ENCODE measurements at places on chromosomes 16 and 17.

DNA sequence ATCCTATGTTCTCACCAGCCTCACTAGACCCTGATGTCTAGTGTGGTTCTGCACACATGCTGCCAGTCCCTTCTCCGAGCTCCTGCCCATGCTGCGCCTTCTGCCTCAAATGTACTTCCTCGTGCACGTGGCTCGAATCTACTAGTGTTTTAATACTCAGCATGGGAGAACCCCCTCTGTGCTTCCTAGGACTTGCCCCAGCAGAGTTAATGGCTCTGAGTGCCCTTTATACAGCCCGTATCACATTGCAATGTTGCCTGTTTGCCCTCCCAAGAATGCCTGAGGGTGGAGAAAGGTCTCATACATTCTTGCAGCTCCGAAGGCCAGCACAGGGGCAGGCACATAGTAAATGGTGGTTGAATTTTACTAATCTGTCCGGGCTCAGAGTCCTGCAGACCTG is 190.8 kb upstream of the NLRP1 start:
- no peak for DNase-seq

GRCh38 chr17:5527601-5528250 is 41.4 kb downstream of the MIS12 start:
- no peak for DNase-seq

GRCh38 chr16:30562021-30562420 is 3.8 kb upstream of the ZNF764 start:
- no peak for DNase-seq

GRCh38 chr16:87418644-87419043 is 26.5 kb downstream of the MAP1LC3B start:
- DNase-seq, result no peak

- no peak for DNase-seq
Measured at GRCh38 chr17:40722241-40722640, 18.7 kb upstream of the KRT24 start.

- no peak for DNase-seq
Measured at GRCh38 chr17:41792845-41793783, 6.6 kb upstream of the JUP start.

DNA sequence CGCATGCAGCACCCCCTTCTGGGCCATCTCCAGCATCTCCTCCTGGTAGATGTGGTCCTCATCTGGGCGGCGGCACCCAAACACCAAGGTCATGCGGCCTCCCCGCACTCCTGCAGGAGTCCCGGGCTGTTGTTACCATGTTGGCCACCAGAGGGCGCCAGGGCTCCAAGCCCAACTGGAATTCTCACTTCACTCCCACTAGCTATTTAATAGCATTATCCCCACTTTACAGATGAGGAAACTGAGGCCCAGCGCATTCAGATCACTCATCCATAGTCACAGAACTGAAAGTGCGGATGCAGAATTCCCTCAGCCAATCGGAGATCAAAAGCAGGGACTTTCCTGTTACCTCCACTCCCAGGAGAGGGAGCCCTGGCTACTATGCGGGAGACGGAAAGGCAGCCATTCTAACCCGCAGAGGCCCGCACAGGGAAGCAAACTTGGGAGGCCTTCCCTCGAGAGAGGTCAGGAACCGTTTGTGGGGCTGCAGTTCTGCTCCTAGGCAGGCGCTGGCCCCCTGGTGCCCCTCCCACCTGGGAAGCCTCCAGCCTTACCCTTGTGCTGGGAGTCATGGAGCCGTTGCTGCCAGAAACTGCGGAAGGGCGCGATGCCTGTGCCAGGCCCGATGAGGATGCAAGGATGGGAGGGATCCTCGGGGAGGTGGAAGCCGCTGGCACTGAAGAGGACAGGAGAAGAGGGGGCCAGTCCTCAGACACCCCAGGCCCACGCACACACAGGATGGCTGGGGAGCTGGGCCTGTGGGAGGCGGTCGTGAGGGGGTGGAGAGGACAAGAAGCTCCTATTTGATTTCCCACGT is 40.1 kb downstream of the NOS2 start:
- DNase-seq, result peak; percentile 70

- no peak for DNase-seq
Measured at GRCh38 chr16:66594739-66595138, 9.8 kb upstream of the CMTM3 start.

GRCh38 chr16:76835339-76835738 is 355.7 kb upstream of the MON1B start:
- DNase-seq, result no peak

- peak; percentile 56 for DNase-seq
Measured at GRCh38 chr17:49260011-49260816, 29.6 kb upstream of the PHOSPHO1 start.

DNA sequence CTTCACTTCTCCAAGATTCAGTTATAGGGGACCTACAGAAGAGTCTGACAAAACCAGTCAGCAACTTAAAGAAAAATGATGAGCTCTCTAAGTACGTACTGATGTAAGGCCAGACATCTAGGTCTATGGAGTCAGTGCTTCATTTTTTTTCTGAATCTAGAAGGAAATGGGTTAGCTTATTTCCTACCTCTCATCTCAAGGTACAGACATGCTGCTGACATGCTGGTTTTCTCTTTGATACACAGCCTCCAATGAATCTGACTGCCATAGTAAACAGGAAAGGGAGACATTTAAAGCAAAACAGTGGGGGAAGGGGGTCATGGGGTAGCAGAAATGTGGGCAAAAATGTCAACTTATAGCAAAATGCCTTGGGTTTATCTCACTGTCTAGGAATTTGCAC is 16.4 kb downstream of the CDR2 start:
- DNase-seq, result no peak

GRCh38 chr16:89582614-89583196 is 7.1 kb downstream of the CPNE7 start:
- DNase-seq, result no peak

GRCh38 chr16:73032541-73033270 is 15.2 kb downstream of the ZFHX3 start:
- no peak for DNase-seq

DNA sequence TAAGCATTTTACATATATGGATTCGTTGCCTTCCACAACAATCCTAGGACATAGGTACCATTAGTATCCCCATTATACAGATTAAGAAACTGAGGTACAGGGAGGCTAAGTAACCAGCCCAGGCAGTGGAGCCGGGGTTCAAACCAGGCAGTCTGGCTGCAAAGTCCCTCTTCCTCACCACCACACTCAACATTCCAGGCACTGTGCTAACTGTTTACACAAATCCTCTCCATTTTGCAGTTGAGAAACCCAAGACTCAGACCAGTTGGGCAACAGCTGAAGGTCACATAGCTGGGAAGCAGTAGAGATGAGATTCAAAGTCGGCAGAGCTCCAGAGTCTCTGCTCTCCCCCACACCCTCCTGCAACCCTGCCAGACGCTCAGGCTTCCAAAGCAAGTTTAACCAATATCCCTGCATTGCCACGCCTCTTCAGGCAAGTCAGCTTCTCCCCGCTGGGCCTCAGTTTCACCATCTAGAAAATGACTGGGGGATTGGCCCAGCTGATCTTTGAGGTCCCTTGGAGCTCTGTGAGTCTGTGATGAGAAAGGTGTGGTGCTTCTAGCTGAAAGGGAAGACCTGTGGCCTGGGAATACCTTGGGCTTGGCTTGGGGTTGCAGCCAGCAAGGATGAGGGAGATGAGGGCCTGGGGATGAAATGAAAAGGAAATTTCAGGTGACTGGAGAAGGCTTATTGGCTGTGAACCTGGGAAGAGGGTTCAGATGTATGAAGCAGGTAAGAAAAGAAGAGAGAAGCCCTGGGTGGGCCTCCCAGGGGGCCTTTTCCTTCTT is 14.0 kb downstream of the CCR7 start:
- no peak for DNase-seq

DNA sequence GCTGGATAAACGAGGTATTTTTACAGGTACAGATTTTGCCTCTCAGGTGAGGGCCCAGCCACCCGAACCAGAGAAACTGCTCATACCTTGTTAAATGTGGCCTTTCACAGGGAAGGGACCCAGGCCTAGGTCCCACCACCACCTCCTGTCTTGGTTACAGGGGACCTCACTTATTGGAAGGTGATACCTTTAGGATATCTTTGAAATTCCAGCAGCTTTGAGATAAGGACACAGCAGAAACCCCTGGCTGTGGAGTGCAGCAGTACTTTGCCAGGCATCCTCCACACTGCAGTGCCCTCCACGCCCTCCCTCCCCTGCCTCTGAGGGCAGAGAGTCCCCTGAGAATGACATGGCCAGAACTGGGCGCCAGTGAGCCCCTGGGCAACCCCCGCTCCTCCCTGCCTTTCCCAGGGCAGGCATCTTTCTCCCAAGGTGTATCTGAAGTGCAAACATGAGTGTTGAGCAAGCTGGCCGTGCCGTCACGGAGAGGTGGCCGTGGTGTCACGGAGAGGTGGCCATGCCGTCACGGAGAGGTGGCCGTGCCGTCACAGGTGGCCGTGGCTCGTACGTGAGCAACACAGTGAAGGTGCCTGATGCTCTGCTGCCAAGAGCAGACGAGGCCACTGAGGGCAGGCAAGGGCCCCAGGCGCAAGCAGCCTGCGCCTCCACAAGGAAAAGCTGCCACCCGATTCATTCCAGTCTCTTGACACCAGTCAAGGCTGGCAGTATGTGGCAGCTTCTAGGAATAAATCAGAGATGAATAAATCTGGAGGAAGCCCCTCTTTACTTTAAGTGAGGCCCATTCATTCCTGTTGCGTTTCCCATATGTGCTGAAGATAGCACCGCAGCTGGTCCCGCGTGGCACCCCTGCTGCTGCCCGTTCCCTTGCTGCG is 134.5 kb upstream of the CHMP6 start:
- no peak for DNase-seq

DNA sequence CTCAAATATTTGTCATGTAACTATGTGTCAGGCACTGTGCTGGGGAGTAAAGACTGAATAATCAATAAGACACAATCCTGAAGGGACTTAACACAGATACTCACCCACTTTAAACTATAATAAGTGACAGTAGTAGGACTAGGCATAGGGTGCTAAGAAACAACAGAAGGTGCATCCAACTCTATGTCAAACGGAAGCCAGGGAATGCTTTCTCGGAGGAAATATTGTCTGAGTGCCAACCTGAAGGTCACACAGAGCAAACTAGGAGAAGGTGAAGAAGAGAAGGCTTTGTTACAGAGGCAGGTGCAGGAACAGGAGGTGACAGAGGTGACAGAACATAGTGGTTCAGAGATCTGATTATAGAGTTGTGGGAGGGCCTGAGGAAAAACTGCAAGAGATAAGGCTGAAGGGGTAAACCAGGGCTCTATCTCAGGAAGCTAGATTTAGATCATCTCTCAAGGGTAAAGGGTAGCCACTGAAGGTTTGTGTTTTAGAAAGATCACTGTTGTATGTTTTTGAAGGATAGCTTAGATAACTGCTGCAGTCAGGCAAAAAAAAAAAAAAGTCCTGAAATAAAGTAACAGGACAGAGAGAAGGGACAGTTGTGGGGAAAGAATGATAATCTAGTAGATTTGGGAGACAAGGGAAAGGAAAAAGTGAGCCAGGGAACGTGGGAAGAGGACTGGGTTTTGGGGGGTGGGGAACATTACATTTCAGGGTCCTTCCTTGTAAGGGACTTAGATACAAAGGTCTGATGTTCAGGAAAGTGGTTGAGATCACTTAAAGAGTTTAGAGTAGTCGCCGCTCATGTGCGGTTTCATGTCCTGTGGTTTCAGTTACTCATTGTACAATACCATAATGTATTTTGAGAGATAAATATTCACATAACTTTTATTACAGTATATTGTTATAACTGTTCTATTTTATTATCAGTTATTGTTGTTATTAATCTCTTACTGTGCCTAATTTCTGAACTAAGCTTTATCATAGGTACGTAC is 85.6 kb upstream of the NETO2 start:
- DNase-seq, result no peak

- DNase-seq, result no peak
Measured at GRCh38 chr16:278863-279366, 1.5 kb upstream of the ARHGDIG start.

GRCh38 chr16:10136916-10137315 is 45.3 kb downstream of the GRIN2A start:
- DNase-seq, result no peak

DNA sequence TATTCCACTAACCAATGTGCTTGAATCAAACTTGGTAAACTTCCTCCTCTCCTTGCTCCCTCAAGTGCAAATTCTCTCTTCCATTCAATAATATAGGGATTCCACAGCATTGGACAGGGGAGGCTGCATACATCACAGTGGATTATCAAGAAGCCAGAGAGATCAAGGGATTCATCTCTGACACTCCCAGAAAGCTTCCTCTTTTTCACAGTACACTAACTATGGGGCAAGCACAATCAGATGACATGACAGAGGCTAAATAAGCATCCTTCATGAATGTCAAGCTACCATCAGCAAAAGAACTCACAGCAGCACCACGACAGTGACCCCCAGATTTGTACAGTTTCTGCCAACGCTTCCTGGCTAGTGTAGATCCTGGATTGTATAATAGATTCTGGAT is 178.4 kb upstream of the C17orf78 start:
- DNase-seq, result no peak

- DNase-seq, result no peak
Measured at GRCh38 chr17:63623786-63624530, 1.7 kb downstream of the MAP3K3 start.

- no peak for DNase-seq
Measured at GRCh38 chr17:45127548-45128300, 4.6 kb downstream of the PLCD3 start.

DNA sequence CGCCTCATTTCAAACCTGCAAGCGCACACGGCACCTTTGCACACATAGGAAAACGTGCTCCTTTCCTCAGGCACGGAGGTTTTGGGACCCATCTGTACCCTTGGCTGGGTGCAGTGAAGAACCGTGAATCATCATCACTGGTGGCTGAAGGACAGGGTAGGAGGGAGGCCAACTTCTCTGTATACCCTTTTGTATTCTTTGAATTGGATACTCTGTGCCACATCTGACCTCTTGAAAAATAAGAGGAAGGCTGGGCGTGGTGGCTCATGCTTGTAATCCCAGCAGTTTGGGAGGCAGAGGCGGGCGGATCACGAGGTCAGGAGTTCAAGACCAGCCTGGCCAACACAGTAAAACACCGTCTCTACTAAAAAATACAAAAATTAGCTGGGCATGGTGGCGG is 11.7 kb downstream of the GPRC5B start:
- no peak for DNase-seq

DNA sequence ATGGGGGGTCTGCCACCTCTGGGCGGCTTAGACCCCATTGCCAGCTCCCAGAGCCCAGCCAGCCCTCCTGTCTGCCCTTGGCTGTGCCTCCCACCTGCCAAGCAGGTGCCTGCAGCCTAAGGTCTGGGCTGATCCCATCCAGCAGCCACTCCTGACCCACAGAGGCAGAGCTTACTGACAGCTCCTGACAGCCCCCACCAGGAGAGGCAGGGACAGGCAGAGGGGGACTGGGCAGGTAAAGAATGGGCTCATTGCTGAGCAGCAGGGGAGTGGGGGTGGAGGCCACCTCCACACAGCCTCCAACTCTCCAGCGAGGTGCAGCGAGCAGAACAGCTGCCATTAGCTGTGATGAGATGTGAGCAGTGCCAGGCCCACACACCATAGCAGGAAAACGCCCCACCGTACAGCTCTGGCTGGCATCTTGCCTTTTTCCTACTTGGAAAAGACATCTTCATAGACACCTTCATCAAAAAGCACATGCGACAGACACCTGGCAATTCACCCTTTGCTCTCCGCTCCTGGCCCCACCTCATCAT is 164.4 kb downstream of the C16orf78 start:
- no peak for DNase-seq

- DNase-seq, result peak; percentile 89
Measured at GRCh38 chr17:76506408-76507345, 5.5 kb upstream of the RHBDF2 start.

GRCh38 chr16:56013962-56014552 is 138.9 kb upstream of the CES5A start:
- peak; percentile 17 for DNase-seq

- DNase-seq, result no peak
Measured at GRCh38 chr16:67481561-67482232, 740 bp upstream of the ATP6V0D1 start.

Data from stimulated activated CD4-positive, alpha-beta T cell treated with anti-CD3 and anti-CD28 coated beads, Interleukin-1b, Interleukin-23, amount 100 ng/mL, for 4 hours (primary cell).